ENCODE measurements at places on chromosomes 7 and 10.

- no peak for DNase-seq
Observed at GRCh38 chr10:68192113-68192512, 39.8 kb downstream of the ATOH7 start.

DNA sequence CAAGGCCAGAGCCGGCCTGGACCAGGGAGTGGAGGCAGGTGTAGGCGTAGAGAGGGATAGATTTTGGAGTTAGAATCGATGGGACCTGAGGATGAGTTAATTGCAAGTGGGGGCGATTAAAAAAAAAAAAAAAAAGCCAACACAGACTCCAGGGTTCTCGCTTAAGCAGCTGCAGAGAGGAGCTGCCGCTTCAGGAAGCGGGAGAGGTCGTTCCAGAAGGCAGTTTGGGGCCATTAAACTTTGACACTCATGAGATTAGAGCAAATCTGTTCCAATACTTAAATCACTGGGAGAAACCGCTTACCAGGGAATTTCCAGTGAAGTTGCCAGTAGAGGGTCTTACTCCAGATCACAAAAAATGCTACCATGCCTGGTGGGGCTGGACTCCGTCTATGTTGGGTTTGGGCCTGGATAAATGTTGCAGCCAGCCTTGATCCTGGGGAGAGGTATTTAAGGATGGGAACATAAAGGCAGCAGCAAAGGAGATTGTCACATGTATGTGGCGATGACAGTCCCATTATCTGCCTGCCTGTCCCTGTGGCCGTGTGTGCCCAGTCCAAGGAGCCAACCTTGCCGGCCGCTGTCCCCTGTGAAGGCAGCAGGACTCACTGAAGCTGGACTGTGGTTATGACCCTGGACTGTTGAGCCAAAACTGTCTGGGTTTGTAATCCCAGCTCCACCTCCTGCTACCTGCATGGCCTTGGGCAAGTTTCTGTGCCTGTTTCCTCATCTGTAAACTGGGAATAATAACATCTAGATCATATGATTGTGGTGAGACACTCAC lies 23.9 kb upstream of the GRID1 start:
- DNase-seq: no peak

- DNase-seq: no peak
Observed at GRCh38 chr10:34464591-34464990, 350.5 kb downstream of the PARD3 start.

DNA sequence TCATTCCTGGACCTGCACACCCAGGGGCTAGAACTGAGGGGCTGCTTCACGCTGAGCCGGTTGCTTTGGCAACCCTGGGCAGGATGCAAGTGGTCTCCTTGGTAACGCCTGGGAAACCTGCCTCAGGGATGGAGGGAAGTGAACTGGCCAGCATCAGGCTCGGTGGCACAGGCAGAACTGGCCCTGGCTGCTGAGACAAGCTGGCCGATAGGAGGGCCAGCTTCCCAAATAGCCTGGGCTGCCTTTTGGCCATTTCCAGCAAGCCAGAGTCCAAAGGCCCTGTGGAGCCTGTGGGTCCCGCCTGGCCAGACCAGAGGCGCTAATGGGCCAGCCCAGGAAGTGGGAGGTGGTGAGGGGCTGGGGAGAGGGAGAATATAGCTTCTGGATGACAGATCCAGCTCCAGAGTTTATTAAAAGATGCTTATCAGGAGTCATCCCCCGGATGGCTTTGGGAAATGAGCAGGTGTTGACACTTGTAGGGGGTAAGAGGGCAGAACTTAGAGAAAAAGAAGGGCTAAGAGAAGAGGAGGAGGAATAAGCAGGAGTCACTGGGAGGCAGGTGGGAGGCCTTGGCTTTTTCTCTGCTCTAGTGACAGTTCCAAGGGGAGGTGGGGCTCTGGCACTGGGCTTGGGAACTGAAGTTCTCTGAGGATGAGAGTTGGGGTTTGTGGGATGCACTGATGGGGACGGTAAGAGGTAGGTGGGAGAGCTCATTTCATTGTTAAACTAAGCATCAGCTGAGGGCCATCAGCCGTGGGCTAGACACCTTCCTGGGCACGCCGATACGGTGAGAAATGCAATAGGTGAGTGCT lies 9.6 kb downstream of the NEURL1 start:
- no peak for DNase-seq

DNA sequence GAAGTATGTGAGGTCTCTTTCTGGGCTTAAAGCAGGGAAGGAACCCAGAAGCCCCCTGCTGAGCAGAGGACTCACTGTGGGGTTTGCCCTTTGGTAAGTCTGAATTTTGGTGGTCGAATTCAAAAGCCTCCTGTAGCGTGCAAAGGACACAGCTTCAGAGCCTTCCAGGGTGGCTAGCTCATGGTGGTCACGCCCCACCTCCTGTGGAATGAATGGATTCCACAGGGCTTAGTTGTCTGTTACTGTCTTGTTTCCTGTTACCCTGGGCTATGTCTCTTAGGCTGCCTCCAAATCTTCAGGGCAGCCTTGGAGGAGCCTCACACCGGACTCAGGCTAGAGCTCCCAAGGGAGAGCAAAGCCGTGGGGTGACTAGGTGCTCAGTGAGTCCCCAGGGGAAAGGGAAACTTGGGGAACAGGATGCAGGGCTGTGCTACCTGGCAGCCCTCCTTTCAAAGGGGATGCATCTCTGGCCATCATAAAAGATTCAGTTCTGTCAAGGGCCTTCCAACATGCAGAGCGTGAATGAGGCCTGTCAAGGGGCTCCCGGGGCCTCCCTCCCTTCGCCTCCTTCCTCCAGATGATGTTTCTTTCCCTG lies 211.7 kb downstream of the CCSER2 start:
- peak; percentile 82 for DNase-seq

GRCh38 chr7:140330595-140330994 lies 67.7 kb downstream of the SLC37A3 start:
- DNase-seq: no peak

- DNase-seq: no peak
Observed at GRCh38 chr10:120601999-120602398, 145.0 kb downstream of the PLPP4 start.

DNA sequence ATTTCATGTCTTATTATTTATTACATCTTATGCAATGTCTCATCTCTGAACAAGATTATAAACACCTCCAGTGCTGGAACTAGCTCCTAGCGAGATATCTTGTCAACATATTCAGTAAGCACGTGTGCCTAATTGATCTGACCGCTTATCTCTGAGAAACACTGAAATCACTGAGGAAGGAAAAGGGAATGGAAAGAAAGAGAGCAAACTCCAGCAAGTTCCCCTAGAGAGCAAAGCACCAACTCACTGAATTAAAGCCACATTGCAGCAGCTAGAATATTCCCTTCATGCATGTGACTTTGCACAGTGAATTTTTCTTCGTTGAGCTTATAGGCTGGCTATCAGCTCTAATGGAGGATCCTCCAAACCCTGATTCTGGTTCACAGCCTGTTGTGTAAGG lies 177.1 kb upstream of the FRMD4A start:
- DNase-seq: no peak

- DNase-seq: peak; percentile 24
Observed at GRCh38 chr10:121886997-121887622, 40.7 kb downstream of the ATE1 start.

- no peak for DNase-seq
Observed at GRCh38 chr10:132189016-132189415, 2.3 kb downstream of the DPYSL4 start.

- DNase-seq: no peak
Observed at GRCh38 chr10:16901106-16901505, 83.9 kb upstream of the RSU1 start.

DNA sequence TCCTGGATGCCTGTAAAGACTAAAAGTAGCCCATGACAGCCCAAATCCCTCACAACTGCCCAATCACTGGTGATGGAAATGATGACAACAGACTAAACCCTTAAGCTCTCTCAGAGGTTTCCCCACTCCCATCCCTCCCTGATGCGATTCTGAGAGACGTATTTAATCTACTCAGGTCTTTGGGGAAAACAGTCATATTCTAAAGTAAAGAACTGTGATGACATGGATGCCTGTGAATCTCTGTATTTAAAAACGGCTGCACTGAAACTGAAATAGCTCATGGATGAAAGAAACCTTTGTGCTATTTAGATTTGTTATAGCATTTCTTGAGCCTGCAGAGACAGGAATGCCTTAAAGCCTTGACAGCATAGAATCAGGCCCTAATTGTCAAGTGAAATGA lies 28.5 kb downstream of the VPS41 start:
- DNase-seq: no peak

GRCh38 chr7:19470031-19470430 lies 238.8 kb downstream of the POLR1F start:
- DNase-seq: no peak

DNA sequence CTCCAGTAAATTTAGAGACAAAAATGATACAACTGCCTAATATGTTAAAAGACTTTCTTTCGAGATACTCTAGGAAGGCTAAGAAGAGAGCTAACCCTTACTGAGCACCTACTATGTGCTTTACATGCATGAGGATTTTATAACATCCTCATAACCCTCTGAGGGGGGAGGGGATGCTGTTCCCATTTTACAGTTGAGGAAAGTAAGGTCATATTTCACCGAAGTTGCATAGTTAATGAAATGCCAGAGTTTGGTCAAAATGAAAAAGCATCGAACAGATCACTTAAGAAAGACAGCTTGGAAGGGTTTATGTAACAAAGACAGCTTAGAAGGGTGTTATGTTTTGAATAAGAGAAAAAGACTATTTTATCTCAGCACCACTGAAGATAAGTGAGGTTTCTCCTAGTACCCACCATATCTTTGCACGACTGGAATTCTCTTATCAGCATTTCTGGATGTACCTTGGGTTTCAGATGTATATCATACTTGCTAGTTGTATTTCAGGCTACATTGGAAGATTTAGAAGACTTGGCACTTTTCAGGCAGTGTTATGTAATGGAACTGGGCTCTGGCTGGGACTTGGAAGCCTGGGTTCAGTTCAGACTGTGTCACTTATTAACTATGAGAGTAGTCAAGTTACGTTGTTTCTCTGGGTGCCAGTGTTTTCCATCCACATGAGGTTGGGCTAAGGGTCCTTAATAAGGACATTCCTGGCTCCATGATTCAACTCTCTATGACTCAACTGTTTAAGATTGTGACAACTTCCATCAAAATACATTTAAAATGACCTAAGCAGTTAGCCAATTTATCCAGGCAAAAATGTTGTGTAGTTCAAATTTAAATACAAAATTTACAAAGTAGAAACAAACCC lies 6.0 kb downstream of the RHOBTB1 start:
- DNase-seq: no peak

DNA sequence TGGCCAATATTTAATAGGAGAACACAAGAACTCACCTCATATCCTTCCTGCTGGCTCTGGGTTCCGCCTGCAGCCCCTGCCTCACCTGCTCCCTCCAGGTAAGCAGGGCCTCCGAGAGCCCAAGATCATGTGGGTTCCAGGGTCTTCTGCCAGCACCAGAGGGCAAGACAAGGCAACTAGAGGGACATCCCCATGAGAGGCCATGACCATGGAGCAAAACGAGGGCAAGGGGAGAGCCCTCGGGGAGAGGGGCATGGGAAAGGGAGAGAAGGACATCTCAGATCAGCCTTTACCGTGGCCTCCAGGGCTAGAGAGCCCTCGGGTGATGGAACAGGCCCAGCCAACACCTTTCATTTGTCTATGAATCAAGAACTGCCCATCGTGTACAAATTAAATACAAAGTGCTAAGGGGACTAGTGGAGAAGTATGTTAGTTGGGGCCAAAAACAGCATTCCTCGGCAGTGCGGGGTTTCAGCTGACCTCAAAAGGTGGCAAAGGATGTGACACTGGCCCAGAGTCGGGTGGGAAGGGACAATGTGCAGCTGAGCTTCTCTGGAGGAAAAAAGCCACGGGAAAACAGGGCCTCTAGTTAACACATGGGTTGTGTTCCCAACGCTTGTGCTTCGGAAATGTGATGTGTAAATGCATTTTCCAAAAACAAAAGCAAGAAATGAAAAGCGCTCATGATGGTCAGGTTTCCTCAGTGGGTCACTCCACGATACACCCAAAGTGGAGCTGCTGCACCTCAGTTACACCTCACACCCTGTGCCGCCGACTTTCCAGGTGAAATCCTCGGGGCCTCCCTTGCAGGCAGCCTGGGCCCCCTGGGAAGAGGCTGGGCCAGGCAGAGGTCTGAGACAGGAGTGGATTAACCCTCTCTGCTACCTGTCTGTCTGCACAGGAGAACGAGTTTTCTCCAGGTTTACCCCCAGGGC lies 2.0 kb downstream of the AOC1 start:
- no peak for DNase-seq

GRCh38 chr10:86868353-86868752 lies 89.1 kb downstream of the MMRN2 start:
- DNase-seq: no peak

GRCh38 chr10:31804352-31804810 lies 124.2 kb downstream of the ARHGAP12 start:
- no peak for DNase-seq

- no peak for DNase-seq
Observed at GRCh38 chr10:129850316-129850715, 113.8 kb downstream of the EBF3 start.

DNA sequence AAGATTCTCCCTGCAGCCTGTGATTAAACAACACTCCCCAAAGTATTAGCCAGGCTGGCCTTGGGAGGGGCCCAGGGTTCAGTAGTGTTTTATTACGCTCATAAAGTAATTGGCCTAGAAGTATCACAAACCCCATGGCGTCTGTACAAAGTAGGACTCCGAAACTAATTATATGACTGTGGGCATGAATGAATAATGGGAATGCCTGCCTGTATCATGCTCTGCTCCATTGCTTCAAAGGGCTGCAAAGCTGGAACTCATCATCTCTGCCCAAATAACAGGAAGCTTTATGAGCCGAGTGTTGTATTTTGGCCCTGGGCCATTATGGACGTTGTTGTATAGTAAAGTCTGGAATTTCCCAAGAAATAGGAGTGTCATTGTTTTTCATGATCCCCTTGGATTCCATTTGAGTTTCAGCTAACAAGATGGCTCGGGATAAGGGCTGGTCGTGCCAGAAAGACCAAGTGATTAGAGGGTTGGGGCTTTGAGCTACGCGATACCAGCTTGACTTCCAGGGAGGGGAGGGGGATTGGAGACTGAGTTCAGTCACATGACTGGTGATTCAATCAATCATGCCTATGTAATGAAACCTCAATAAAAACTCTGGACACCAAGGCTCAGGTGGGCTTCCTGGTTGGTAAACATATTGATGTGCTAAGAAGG lies 65.3 kb upstream of the NPTX2 start:
- DNase-seq: no peak

GRCh38 chr10:86341361-86341811 lies 25.2 kb downstream of the GRID1 start:
- DNase-seq: no peak

- no peak for DNase-seq
Observed at GRCh38 chr7:145582742-145583303, 533.8 kb upstream of the CNTNAP2 start.

GRCh38 chr7:13578294-13578693 lies 411.2 kb downstream of the ETV1 start:
- no peak for DNase-seq

DNA sequence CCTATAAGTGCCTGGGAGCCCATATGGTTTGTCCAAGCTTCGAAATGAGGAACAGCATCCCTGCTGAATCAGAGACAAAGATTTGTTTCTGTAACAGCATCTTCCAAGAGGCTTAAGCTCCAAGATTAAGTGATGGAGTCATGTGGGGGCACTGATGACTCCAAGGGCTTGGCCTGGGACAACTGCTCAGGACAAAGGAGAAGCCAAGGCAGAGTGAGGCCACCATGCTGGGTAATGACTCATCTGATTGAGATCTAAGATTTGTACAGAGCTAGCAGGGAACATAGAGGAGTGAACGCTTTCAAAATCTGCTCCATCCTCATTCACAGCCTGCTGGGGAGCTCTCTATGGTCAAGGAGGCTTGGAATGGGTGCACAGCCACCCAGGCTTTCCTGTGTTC lies 49.3 kb downstream of the C10orf120 start:
- DNase-seq: no peak

GRCh38 chr10:11742009-11742778 lies at the start of gene ECHDC3:
ECHDC3 (plus strand) TSS chr10:11742382; CDS start chr10:11742577, 195 bp downstream.
- no peak for DNase-seq

All from H54 (cell line).